Effector CD8-positive, alpha-beta T cell (primary cell): ENCODE measurements at places on chromosomes 16 and 17.

GRCh38 chr16:819336-820043 lies 19.0 kb upstream of the GNG13 start:
- DNase-seq: no peak

DNA sequence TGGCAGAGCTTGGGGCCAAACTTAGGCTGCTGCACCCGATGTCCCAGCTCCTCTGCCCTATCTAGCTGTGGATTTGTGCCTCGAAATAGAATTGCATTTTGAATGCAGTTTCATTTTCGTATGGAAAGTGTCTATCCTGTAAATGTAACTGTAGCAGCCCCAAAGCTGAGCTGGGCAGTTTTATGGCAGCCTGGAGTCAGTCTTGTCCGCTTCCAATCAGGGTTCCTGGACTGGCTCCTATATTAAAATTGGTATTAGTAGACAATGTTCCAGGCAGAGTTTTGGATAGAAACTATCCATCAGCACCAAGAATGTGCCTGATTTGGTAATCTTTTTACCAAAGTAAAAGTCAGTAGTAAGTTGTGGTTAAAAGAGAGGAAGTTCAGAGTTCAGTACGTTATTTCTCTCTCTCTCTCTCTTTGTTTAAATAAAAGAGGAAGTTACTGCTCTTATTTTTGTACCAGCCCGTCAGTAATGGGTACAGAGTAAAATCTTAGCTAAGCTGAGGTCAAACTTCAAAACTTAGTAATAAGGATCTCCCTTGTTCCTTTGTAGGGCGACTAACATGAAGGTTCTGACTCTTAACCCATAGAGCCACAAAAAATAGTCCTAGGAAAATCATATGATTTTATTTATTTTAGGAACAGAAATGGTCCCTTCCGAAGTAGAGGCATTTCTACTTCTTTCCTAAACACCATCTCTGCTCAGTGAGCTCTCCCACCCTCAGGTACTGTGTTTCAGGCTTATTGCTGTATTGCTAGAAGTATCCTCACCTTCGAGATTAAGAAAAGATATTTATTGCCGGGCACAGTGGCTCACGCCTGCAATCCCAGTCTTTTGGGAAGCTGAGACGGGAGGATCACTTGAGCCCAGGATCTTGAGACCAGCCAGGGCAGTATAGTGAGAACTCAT lies 28.0 kb downstream of the PRKCB start:
- no peak for DNase-seq

- DNase-seq: no peak
Measured at GRCh38 chr17:63841350-63842172, 924 bp downstream of the SMARCD2 start.

- no peak for DNase-seq
Measured at GRCh38 chr17:69608808-69609472, 194.4 kb downstream of the MAP2K6 start.

DNA sequence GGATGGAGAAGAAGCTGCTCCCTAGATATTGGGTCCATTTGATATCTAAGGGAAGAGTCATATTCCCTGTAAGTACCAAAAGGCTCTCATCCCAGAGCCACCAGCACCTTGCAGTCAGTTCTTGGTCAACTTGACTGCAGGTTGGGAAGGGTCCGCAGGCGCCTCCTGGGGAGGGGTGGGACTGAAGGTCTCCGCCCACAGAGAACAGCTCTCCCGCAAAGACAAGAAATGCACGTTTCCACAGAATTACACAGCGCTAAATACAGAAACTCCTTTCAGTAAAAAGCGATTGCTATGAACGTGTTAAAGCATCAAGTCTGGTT lies 864 bp upstream of the CTCF start:
- no peak for DNase-seq

- no peak for DNase-seq
Measured at GRCh38 chr17:60090417-60090816, 11.7 kb upstream of the HEATR6 start.

DNA sequence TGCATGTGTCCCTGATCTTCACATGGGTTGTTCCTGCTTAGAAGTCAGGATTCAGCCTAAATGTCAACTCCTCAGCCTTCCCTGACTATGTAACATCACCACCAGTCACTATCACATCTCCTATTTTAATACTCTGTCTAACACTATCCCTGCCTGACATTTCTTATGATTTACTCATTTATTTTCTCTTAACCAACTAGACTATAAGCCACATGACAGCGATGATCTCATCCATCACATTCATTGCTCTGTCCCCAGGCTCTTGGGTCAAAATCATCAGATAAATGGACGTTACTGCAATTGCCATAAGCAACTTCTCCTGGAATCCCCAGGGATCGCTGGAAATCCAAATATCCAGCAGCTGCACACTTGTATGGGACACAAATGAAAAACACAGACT lies 15.7 kb downstream of the CDRT4 start:
- no peak for DNase-seq

GRCh38 chr16:68202091-68202519 lies 33.8 kb downstream of the ESRP2 start:
- DNase-seq: no peak

GRCh38 chr16:50613281-50613963 lies 65.2 kb downstream of the NKD1 start:
- no peak for DNase-seq

DNA sequence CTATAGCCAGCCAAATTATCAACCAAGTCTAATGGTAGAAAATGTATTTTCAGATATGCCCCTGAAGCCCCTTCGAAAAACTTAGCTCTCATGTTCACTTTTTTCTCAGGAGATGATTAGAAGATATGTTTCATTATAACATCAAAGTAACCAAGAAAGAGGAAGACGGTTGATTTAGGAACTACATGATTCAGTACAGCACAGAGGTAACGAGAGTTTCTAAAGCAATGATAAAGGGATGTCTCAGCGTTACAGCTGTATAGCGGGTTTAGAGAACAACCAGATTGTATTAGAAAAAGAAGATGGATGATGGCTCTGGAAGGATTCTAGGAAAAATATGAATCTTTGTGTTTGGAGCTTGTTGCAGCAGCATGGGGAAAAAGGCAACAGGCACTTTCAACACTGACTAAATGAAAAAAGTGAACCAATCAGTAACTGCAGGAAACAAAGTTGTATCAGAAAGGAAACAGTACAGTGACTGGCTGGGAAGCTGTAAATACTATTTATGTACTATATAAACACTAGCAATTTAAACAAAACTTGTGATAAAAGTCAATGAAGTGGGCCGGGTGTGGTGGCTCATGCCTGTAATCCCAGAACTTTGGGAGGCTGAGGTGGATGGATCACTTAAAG lies 21.5 kb downstream of the MBTD1 start:
- DNase-seq: no peak

- DNase-seq: peak; percentile 99
Measured at GRCh38 chr17:43360739-43361505, 37.9 kb upstream of the ARL4D start.

DNA sequence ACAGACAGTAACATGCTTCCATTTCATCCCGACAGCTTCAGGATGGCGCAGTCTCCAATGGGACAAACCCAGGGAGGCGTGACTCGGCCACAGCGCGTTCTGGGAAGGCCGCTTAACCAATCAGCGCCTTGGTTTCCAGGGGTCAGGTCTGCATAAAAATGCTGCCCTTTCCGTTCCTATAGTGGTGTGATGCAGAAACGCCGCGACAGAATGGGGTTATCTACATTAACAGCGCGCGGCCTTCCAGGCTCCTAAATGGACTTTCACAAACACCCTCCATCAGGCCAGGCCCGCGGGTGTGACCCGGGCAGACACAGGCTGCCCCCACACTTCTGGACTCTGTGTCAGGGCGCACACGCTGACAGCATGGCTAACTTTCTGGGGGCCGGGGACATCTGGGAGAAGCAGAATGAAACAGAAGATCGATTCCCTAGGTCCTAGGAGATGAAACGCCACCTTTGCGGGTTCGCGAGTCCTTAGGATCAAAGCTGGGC lies 792 bp downstream of the TMEM231 start:
- no peak for DNase-seq

GRCh38 chr16:6603780-6604325 lies 728.8 kb upstream of the RBFOX1 start:
- no peak for DNase-seq

DNA sequence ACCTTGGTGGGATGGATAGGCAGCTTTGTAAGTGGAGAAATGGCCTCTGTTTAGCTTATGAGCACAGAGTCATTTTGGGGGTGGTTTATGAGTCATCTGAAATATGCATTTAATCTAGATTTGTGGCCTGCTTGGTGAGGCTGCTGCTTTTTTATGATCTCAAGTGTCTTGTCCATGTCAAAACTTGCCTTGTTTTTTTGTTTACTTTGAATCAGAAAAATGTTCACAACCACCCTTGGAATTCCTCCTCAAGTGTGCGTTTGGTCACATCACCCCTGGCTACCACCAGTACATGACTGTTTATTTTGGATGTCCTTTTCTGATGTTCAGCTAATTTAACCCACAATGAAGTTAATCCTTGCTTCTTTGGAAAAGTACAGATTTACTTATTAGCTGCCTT lies 64.6 kb downstream of the FTO start:
- no peak for DNase-seq

- no peak for DNase-seq
Measured at GRCh38 chr17:71329310-71330098, 791.3 kb upstream of the SOX9 start.

DNA sequence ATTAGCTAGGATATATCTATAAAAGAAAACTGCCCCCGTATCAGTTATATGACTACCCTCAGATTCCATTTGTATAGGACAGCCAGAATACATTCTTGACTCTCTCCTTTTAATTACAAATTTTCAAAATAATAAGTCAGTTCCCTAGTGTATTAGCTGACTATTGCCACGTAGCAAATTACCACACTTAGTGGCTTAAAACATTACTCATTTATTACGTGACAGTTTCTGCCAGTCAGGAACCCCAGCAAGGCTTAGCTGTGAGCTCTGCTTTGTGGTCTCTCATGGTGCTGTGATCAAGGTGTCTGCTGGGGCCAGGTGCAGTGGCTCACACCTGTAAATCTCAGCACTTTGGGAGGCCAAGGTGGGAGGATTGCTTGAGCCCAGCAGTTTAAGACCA lies 13.9 kb upstream of the SCNN1B start:
- DNase-seq: no peak

DNA sequence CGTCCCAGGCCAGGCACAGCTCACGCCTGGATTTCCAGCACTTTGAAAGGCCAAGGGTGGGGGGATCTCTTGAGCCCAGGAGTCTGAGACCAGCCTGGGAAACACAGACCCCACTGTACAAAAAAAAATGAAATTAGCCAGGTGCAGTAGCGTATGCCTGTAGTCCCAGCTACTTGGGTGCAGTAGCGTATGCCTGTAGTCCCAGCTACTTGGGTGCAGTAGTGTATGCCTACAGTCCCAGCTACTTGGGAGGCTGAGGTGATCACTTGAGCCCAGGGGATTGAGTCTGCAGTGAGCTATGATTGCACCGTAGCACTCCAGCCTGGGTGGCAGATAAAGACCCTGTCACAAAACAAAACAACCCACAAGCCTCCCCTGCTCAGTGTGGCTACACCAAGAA lies 27.0 kb upstream of the SLC25A19 start:
- no peak for DNase-seq

DNA sequence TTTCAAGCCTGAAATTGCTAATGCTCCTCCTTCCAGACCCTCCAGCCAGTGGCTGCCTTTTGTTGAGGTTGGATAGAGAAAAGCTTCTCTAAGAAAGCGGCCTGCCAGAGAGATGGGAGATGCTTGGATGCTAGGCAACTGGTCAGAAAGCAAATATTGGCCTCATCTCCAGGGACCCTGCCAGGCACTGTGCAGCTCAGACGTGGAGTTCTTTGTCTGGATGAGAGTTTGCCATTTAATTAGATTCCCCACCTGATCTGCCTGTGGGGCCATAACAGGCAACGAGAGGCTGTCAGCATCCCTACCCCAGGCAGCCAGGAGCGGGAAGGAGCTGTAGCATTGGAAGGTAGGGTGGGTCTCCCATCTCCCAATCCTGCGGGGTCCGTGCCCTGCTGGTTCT lies 52.7 kb downstream of the ASIC2 start:
- DNase-seq: no peak

DNA sequence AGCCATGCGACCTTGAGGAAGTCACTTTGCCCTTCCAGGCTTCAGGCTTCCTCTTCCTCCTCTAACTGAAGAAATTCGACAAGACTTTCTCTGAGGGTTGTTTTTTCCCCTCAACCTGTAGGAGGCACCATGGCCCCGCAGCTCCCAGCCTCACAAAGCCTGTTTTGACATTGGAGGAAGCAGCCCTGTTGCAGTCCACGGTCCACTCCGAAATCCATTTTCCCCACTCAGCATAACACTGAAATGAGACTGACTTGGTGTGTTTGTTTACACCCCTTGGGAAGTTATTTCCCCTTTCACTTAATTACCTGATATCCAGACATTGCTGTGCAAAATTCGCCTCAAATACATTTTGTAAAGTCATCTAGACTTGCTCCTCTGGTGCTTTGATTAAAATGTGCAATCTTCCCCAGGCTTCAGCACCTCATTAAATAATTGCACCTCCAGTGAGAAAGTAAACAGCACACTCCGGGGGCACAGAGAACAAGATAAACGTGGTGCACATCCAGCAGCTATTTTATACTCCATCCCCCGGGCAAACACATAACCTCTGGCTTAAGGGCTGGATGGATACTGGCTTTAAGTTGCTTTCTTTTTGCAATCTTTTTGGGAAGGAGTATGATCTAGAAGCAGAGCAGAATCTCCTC lies 41.4 kb upstream of the PIRT start:
- DNase-seq: no peak

DNA sequence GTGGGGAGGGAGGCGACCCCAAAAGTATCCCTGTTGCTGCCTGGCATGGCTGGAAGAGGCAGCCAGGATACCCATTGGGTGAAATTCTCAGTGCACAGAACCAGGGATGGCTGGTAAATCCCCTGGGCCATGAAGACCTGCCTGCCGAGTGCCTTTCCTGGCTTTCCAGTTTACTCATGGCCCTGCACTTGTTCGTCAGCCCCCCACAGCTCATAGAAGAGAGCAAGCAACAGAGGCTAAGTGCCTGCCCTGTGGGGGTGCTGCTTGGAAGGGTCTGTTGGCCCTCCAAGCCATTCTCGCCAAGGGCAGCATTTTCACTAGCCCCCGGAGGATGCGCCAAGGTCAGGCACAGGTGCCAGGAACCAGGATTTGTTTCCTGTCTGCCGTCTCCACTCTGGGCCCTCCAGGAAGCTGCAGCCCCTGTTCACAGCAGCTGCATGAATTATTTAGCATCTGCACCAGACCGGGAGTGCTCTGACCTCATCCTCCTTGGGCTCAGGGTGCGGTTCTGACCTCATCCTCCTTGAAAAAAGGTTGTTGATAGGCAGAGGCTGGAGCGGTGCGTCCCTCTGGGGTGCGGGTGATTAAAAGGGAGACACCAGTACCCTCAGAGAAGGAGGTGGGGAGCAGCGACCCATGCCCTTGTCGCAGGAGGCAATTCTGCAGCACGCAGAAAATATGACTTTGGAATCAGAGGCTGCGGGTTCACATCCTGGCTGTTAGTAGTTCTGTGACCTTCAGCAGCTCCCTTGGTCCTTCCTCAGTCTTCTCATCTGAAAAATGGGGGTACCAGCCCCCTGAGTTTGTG lies 14.2 kb upstream of the CD300A start:
- DNase-seq: no peak

DNA sequence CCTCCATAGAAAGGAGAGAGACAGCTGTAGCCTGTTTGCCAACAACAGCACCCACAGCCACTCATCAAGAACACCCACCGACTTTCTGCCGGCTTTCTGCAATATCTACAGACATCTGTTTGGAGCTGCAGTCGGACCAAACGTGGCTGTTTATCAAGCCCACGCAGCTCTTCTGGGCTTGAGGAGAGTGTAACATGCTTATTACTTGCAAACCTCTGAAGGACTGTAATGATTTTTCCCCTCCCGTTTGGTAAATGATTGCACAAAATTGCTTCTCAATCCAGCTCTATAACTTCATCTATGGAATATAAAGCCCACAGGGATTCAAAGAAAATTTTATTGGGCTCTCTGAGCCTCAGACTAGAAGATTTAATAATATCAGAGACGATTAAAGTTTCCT lies 100.5 kb downstream of the VAT1L start:
- DNase-seq: no peak

- DNase-seq: peak; percentile 29
Measured at GRCh38 chr16:31477220-31478216, 5.4 kb upstream of the SLC5A2 start.
